Amygdala (tissue), 56 donors: ENCODE measurements at places on chromosomes 13 and 19.

GRCh38 chr13:60379837-60380565, 17.0 kb upstream of the TDRD3 start:
- no peak for DNase-seq

DNA sequence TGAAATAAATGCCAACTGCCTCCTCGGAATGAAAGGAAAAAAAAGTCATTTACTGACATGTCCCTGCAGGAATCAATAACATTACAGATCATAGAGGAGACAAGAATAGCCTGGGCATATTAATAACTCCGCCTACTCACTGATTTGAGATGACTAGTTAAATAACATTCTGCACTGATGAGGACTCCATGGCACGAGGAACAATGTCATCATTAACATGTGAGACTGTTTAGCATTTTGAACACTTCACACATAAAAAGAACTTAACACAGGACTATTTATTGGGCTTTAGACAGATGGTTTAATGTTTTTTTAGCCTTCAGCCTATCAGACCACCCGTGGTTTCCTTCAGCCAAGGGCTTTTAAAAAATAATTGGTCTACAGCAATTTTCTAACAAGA, 170.1 kb downstream of the OLFM4 start:
- DNase-seq = no peak

DNA sequence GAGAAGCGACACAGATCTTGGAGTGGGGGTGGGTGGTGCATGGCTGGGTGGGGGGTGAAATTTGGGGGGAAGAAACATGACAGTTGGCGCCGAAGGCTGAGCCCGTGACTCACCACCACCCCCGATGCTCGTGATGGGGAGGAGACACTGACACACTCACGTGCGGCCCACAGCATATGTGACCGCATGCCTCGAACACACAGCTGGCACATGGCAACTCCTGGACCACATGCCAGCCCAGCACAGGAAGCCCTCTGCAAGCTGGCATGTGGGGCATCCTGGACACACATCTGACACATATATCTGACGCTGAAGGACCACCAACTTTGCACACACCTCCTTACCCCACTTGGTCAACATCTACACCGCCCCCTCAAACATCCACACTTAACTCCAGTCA, 1.2 kb upstream of the GRIK5 start:
- no peak for DNase-seq

DNA sequence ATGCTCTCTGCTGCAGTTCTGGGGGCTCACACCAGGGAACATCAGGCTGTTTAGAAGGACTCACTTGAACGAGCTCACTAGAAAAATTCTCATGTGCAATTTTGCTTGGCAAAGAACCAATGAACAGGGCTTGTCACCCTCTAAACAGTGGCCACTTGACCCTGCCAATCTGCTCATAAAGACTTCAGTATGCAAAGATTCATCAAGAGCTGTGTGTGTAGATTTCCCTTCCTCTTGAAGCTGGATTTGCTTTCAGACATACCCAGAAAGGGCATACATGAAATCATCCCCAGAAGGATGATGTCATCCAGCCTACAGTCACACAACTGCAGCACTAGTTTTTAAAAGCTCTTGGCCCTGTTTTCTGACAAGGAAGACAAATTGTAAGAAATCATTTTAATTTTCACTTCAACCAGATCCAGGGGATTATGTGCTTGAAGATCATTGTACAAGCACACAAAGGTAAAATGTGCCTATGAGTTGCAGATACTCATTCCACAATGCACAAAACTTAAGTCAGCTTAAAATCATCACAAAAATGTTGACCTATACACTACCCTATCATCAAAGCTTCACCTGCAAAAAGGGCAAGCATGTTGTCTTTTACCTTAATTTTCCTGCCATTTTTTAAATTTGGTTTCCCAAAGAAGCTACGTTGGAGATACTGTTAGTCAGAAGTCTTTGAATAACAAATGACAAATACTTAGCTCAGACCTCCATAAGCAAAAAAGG, 5.2 kb upstream of the STK24 start:
- no peak for DNase-seq

DNA sequence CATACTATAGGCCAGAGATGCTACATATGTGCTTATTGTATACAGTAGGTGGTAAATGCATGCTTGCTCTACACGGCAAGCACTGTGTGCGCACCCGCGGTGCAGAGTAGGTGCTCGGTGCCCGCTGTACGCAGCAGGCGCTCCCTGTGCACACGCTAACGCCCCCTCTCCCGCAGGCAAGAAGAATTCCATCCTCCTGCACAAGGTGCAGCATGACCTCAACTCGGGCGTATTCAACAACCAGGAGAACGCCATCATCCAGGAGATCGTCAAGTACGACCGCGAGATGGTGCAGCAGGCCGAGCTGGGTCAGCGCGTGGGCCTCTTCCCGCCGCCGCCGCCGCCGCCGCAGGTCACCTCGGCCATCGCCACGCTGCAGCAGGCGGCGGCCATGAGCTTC, 17.7 kb downstream of the POLRMT start:
- DNase-seq = no peak

DNA sequence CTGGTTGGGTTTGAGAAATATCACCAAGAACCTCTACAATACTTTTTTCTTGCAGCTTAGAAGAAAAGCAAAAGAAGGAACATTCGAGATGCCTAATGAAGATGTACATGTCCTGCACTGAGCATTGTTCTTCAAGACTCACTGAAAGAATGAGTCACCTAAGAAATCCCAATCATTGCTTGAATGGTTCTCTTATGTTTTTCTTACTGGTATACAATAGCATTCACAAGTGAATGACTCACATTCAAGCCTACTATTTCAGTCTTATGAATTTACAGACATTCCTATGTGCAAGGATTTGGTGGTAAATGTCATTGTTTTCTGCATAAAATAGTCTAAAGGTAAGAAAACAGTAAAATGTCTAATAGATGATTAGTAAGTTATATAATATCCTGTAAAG, 594.6 kb downstream of the PCDH9 start:
- DNase-seq = no peak

DNA sequence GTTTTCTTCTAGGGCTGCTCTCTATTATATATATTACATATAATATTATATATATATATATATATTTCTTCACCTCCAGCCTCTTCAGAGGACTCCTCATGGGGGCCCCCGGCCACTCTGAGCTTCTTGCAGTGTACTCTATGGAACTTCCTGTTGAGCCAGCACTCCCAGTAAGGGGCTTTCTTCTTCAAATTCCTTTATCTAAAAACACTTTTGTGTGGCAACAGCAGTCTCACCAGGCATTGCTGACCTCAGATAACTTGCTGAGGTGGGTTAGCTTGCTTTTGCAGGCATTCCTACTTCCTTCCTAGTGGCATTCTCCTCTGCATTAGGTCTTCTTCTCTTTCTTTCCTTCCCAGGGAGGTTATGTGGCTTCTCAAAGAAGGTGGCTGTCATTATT, 381.5 kb downstream of the MYO16 start:
- DNase-seq = no peak

- no peak for DNase-seq
Observed at GRCh38 chr19:19948800-19949199, 48.1 kb downstream of the ZNF93 start.

- no peak for DNase-seq
Observed at GRCh38 chr13:44322928-44323327, 50.7 kb upstream of the SERP2 start.

- DNase-seq = no peak
Observed at GRCh38 chr13:91167706-91168385, 179.6 kb upstream of the MIR17HG start.

DNA sequence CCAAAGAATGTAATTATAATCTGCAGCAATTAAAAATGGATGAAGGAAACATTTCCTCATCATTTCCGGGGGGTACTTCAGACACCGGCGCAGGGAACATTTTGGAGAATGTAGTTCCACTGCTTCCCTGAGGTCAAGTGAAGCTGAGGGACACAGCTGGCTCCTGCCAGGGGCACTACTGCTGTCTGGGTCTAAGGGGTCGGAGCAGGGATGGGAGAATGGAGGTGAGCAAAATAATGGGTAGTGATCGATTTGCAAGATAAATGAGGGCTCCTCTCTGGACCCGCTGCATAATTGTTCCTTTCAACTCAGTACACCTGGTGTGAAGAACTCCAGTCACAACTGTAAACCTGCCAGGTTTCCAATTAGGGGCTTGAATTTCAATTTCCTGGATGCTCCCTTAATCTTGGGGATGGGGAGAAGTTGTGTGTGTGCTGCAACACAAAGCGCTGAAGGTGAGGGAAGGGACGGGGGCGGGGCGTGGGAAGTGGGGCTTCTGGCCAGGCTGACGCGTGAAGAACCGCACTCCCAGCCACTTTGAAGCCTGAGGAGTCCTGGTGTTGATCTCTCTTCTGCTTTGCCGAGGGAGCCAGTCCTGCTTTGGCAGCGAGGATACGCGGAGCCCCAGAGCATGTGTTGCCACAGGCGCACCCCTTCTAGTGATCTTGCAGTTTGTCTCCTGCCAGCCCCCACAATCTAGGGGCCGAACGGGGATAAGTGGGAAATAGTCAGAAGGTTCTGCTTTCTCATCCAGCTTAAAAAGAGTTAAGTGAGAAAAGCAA, 57.9 kb upstream of the PCDH8 start:
- no peak for DNase-seq

DNA sequence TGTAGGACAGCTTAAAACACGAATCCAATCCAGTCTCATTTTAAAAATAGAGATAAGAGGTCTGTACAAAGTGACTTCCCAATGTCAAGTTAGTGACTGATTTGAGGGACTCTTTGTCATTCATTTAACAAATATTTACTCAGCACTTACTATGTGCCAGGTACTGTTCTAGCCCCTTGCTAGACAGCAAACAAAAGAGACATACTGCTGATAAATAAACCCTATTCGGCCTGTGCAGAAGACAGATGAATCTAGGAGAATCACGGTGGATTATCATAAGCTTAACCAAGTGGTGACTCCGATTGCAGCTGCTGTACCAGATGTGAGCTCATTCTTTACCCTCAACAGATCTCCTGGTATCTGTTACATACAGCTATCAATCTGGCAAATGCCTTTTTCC, 6.4 kb upstream of the ELF1 start:
- DNase-seq = no peak

- no peak for DNase-seq
Observed at GRCh38 chr13:71171740-71172139, 695.3 kb downstream of the DACH1 start.

DNA sequence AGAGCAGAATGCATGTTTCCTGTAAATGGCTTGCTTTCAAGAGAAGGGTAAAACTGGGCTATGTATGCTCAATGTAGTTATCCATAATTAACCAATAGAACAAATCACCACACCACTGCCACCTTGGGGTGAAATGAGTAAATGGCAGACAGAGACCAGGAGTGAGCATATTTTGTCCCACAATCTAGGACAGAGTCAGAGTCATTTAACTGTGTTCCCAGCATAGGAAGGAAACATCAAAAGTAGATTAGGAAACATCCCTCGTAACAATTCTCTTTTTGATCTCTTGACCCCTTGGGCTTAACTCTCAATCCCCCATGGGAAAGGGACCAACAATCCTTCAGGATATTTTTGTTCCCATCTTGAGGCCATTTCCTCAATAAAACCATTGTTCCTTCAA, 224.8 kb downstream of the NHLRC3 start:
- peak; percentile 0 for DNase-seq

DNA sequence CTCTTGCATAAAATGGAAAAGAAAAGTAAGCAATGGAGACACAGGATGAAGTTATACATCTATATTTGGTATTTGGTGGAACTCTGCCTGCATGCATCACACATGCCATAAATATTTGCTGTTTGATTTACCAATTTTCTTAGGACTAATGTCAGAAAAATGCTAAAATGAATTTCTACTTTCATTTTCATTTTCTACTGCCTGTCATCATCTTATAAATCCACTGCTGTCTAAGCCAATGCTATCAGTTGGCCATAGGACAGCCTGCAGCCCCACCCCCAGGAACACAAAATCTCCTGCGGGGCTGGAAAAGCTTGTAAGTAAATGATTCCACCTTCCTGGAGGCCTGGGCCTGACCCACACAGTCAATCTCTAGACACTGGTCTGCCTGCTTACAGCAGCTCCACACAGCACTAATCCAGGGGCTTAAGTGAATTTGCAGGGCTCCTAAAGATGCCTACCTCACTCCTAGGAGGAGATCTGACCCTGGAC, 122.0 kb downstream of the ENOX1 start:
- DNase-seq = no peak

GRCh38 chr19:3457528-3458228, 22.6 kb downstream of the SMIM24 start:
- DNase-seq = no peak

DNA sequence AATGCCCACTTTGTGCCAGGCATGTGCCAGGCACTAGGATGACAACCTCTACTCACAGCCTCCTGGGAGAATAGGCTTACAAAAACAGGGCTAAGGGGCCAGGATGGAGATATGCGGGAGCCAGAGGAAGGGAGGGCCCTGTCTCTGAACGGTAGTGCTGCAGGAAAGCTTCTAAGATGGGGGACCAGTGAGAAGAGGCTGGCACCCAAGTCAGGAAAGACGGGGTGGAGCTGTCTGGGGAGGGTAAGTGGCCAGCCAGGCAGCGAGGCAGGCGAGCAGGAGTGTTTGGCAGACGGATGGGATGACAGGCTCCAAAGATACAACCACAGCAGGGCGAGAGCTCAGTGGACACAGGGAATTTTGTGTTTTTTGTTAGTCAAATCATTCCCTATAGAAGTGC, 44.7 kb upstream of the GPI start:
- no peak for DNase-seq

- DNase-seq = no peak
Observed at GRCh38 chr13:57815600-57815999, 184.1 kb downstream of the PCDH17 start.
